Fibroblast of lung (primary cell): ENCODE measurements at places on chromosomes 2 and 18.

- DNase-seq, result peak; percentile 89
Measured at GRCh38 chr2:132438691-132439090, 22.1 kb downstream of the GPR39 start.

DNA sequence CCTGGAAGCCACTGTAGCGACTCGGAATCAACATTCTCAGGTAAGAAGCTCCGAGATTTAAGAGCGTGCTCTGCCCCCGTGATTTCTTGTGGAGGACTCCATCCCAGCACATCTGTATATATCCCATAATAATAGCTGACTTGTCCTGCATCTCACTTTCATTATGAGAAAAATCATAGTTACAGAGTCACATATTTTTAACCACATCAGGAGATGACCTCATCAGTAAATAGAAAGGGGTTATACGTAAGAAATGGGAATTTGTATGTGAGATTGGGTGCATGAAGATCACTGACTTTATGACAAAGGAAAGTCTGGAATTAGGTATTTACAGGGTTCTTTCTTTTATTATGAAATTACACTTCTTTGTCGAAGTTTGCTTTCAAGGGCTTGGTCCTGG, 16.4 kb upstream of the TMEM18 start:
- peak; percentile 59 for DNase-seq

DNA sequence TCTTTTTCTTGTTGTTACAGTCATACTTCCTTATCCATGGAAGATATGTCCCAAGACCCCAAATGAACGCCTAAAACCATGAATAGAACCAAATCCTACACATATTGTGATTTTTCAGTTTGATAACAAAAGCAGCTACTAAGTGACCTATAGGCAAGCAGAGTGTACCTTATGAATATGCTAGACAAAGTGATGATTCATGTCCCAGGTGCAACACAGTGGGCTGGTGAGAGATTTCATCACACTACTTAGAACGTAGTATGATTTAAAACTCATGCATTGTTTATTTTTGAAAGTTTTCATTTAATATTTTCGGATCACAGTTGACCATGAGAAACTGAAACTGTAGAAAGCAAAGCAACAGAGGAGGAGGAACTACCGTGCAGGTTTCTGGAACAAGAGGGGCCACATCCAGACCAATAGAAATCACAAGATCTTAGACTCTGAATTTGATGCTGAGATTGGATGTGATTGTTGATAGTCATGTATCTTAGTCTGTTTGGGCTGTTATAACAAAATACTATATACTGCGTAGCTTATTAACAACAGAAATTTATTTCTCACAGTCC, 470.8 kb upstream of the VRK2 start:
- DNase-seq, result no peak

DNA sequence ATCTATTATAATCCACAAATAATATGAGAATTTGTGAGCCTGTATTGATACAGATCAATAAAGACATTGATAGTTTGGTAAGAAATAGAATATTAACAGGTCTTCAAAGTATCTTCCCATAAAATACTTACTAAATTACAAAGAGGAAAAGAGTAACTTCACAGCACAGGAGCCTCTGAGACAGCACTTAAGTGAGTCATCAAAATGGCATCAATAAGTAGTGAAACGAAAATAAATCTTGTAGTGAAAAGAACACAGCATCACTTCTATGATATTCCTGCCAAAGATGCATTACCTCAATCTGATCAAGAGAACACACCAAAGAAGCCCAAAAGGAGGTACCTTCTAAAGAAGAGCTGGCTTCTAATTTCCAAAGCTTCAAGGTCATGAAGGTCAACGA, 116.4 kb downstream of the CBLN2 start:
- DNase-seq, result peak; percentile 67

- no peak for DNase-seq
Measured at GRCh38 chr2:148046802-148047201, 25.9 kb downstream of the MBD5 start.
